ENCODE measurements at places on chromosomes 3 and 15.

- DNase-seq = no peak
These were observed 684 bp downstream of the SLTM start for GRCh38 chr15:58932710-58933280.

DNA sequence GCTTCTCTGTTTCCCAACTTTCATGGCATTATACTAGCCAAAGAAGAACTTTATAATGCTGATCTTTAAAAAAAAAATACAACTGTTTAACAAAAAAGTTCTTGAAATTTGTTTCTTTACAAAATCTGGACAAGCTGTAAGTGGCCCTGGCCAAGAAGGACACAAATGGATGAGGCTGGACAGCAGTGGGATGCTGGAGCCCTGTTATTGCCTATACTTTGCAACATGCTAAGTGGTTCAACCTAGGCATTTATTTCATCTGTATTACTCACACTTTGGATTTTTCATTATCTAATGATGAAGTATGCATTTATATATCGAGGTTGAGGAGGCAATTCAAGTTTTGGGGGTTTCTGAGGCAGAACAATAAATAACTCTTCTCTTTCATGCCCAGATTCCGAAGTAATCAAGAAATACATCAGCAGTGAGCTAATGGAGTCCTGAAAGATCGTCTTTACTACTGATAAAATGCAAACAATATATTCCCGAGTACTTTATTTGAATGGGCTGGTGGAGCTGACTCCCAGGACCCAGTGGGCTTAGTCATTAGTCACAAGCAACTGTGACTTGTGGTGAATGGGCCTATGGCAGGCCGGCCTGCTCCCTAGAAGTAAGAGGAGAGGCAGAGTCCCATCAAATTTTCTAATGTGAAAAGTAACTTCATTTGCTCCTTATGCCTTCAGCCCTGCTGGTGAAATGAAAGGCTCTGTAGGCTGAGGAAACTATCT is 177.3 kb upstream of the DPH6 start:
- DNase-seq = no peak

- DNase-seq = no peak
These were observed 39.6 kb downstream of the CCDC54 start for GRCh38 chr3:107416886-107417285.

DNA sequence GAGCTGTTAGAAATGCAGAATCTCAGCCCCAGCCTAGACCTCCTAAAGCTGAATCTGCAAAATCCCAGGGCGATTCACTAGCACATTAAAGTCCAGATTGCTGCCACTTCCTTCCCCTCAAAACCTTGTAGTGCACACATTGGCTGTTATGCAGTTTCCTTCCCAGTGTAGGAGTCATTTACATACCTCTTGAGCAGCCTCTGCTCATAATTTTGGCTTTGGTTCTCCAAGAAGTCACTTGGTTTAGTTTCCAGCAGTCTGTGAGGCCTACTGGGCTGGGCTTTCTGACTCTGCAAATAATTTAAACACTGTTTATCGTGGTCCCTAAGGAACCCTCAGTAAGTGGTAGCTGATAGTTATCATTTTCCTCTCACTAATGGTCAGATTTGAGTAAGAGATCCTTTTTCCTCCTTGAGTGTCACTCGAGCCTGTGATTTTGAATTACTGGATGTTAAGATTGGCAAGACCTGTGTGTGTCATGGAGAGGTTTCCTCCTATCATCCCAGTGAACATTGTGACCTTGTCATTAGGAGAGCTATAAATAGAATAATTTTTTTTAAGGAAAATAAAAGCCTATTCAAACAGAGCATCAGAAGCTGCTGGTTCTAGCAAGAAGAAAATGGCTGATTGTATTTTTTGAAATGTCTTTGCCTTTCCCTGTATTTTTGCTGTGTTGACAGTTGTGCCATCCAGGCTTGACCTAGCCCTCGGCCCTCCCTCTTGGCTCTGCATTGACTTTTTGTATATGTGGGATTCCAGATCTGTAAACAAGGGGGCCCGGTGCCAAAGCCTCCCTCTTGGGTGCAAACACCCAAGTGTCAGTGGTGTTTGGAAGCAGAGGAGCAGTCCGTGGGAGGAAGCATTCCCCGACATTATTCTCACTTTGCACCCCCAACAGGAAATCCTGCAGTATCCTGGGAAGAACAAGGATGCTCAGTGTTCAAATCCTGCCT is 134.8 kb upstream of the ANKRD28 start:
- no peak for DNase-seq

- DNase-seq = no peak
These were observed 660.1 kb upstream of the CFAP20DC start for GRCh38 chr3:59709702-59710553.
